ENCODE measurements at places on chromosomes 6 and 20.

DNA sequence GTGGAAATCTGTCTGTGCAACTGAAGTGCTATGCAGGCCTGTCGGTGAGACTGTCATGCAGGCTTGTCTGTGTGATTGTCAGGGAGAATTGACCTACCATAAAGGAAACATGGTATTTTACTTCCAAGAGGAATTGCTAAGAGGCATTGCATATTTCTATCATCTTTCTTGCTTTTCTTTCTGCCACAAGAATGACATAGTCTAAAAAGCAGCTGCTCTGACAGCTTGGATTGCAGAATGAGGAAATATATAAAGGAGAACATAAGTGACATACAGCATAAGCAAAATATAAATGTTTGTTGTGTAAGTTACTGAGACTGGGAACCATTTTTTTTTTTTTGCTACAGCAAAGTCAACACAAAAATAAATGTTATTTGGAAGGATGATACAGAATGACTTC lies 105.1 kb downstream of the MANEA start:
- DNase-seq = no peak

DNA sequence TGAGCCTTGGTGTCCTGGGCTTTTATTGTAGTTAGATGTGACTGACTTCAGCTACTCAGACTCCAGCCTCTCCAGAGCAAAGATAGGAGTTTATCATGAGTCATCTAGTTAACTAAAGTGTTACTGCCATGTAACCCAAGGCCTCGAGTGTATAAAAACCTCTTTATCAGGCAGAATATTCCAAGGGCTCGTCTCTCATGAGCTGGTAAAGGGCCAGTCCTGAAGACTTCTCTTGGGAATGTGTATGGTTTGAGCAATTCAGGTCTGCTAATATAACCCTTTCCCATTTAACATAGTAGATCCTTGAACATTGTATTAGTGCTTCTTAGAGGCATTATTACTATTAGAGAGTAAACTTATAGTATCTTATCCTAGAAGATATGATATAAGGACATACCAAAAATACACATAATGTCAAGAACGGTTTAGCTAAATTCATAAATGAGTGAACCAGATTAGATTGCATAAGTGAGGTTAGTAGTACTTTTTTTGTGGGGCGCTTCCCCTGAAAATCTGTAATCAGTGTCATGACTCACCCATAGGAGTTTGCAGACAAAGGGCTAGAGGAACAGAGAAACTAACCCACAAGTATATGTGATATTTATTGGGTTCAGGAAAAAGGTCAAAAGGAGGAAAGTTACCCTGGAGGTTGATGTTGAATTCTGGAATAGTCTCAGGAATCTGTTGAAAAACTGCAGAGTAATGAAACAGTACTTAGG lies 16.0 kb downstream of the DSE start:
- peak; percentile 4 for DNase-seq

DNA sequence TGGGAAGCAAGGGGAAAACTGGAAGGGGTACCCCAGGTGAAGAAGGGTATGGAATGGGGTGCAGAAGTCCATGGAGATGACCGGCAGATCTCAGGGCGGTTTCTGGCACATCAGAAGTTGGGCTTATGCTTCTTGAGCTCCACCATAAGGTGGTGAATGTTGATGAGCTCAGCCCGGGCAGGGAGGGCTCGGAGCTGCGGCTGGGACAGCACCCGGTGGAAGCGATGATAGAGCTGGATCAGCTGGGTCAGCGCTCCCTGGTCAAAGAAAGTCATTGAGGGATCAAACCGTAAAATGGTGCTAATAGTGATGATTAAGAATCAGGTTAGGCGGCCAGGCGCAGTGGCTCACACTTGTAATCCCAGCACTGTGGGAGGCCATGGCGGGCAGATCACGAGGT lies 20.9 kb downstream of the VPS52 start:
- no peak for DNase-seq

GRCh38 chr6:73491377-73491776 lies 29.5 kb downstream of the EEF1A1 start:
- no peak for DNase-seq

GRCh38 chr20:57638173-57638894 lies 18.1 kb upstream of the ZBP1 start:
- DNase-seq = no peak

DNA sequence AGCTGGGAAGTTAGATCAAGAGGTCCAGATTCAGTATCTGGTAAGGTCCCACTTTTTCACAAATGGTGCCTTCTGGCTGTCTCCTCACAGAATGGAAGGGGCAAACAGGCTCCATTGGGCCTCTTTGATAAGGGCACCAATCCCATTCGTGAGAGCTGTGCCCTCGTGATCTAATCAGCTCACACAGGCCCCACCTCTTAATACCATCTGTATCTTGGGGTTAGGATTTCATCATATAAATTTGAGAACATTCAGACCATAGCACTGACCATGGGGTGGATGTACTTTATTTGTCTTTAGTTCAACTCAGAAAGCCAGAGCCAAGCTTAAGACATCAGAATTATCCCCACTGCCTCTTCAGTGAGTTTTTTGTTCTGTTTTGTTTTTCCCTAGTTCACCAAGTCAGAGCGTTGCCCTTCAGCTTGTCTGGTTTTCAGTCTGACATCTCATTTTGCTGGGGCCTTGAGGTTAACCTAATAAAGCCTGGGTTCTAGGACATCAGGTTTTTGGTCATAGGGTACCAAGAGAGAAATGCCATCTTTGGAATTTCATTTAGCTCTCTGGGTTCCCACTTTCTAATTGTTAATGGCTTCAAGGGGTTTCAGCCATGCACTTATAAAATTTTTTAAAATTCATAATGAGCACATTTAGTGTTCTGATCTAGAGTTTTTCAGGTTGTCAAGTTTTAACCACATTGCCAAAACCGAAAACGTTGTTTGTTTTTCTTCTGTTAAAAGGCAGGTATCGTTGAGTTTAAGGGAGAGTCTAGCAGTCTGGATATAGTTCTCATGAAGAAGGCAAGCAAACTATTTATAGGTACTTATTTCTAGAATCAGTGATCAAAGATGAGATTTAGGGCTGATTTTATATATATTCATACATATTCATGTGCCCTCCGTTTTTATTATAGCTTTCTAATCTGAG lies 19.0 kb downstream of the SENP6 start:
- DNase-seq = no peak

GRCh38 chr6:9978480-9978879 lies 436.4 kb downstream of the TFAP2A start:
- DNase-seq = no peak

GRCh38 chr20:13325033-13325432 lies 104.0 kb downstream of the ISM1 start:
- peak; percentile 52 for DNase-seq

- no peak for DNase-seq
These were observed 18.3 kb upstream of the TRAM2 start for GRCh38 chr6:52595000-52595795.

DNA sequence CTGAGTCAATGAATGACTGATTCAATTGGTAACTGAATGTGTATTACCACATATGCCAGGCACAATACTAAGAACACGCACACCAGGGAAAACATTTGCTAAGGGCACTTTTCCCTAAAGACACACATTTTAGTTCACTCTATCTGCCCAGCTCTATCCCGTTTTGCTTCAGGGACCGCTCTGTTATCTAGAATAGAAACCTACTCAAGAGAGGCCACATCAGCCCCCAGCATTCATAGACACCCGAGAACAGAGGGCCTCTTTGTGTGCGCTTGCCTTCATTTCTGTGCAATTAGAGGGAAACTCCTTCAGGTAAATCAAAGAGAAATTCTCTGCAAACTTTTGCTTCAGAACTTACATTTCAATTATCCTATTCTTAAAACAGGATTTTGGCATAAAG lies 50.3 kb downstream of the DZANK1 start:
- DNase-seq = no peak

GRCh38 chr6:118317581-118318563 lies 230.2 kb upstream of the PLN start:
- DNase-seq = no peak

- DNase-seq = peak; percentile 48
These were observed 322.2 kb downstream of the PLCB1 start for GRCh38 chr20:8454137-8454712.

- no peak for DNase-seq
These were observed 67.5 kb upstream of the MBOAT1 start for GRCh38 chr6:20279608-20280287.

DNA sequence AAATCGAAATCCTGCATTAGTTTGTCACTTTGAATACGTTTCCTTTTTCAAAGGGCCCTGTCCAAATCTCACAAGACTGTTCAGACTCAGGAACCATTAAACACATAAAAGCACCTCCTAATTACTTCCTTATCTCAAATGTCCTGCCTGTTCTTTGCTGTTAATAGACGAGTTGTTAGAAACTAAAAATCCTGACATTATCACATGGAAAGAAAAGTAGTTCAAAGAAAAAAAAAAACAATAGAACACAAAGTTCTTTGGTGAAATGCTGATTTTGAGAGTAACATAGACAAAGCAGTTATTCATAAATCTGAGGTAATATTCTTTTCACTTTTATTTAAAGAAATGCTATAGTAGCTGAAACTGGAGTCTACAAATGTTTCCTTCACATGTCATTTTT lies 12.1 kb upstream of the TAB2 start:
- no peak for DNase-seq

DNA sequence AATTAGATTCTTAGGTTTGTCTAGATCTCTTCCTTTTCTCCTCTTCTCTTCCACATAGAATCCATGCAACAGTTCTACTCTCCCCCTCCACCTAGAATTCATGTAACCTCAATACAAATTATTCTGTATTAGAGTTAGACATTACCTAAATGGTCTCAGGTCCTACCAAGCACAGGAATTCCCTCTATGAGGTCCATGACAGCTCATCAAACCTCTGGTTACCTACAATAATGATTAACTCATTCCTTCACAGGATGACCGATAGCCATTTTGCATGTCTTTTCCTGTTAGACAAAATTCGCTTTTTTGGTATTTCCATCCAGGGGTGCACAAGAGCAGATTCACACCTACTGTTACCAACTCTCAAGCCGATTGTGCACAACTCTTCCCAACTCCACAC lies 27.4 kb upstream of the BMP2 start:
- DNase-seq = no peak

DNA sequence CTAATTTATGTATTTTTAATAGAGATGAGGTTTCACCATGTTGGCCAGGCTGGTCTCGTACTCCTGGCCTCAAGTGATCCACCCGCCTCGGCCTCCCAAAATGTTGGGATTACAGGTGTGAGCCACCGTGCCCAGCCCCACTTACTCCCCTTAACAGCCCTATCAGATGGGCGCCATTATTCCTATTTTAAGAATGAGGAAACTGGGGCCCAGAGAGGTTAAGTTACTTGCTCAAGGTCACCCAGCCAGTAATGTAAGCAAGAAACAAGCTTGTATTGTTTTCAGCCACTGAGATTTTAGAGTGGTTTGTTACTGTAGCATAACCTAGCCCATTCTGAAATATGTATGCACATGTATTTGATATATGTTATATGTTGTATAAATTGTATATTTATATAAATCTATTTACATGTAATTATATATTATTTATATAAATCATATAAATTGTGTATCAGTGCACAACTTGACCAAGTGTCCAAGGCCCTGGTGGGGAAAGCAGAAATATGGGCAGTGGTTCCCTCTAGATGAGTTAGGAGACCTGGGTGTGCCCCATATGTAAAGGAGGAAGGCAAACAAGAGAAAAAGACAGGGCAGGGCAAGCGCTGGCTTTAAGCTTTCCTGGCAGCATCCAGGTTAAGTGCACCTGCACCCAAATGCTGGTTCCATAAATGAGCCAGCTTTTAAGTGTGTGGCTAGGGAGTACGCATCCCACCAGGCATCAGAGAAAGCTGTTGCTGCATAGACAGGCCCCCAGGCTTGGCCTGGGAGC lies 1.2 kb upstream of the GUCA1A start:
- no peak for DNase-seq

GRCh38 chr6:84770521-84770920 lies 6.1 kb upstream of the TBX18 start:
- no peak for DNase-seq

DNA sequence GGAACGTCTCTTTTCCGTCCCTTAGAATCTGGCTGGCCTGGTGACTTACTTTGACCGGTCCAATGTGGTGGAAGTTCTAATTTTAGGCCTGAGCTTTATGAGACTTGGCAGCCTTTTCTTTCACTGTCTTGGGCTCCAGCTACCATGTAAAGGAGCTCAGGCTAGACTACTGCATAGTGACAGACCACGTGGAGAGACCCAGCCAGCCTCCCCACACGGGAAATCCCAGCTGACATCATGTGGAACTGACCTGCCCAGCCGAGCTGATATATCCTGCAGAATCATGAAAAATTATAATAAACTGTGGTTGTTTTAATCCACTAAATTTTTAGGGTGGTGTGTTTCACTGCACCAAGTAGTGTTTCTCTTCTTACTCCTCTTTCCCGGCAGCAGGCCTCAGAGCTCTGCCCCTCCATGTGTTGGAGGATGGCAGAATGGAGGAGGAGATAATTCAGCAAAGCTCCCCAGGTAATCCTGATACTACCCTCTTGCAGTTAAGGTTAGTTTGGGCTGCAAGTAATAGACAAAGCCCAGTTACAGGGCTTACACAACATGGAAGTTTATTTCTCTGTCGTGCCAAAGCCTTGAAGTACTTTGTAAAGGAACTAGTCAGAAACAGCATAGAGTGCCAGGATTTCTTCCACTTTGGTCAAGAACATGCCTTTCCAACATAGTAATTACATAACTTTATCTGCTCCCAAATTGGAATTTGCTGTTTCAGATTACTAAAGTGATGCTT lies 87.5 kb downstream of the SH3BGRL2 start:
- no peak for DNase-seq

DNA sequence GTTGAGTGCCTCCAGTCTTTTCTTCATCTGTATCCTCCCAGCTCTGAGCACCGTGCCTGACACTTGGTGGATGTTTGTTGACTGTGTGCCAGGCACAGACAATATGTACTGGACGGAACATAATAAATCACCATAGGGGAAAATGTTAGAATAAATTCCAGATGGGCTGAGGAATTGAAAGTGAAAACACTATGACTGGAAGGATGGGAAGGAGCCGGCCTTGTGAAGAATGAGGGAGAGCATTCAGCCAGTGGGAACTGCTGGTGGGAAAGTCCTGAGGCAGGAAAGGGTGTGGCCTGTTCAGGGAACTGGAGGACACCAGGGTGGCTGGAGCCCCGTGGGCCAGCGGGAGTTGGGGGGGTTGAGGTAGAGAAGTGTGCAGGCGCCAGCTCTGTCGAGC lies 75.4 kb downstream of the MTHFD1L start:
- DNase-seq = no peak

- no peak for DNase-seq
These were observed 164.2 kb upstream of the TCF21 start for GRCh38 chr6:133724726-133725125.

GRCh38 chr20:672963-673602 lies 2.5 kb downstream of the SCRT2 start:
- DNase-seq = peak; percentile 15

DNA sequence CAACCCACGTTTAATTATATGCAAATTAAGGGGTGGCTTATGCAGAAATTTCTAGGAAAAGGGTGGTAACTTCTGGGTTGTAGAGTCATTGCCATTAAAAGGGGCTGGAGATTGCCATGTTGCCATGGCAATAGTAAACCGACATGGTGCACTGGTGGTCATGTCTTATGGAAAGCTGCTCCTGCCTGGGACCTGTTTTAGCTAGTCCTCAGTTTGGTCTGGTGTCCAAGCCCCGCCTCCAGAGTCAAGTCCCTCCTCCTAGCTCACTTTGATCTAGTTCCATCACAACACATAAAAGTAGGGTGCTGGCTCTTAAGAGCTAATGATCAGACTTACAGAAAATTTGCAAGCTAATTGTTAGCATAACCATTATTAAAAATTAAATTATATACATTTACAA lies 5.3 kb downstream of the SLC22A2 start:
- DNase-seq = no peak

GRCh38 chr6:80437221-80437620 lies 330.8 kb downstream of the BCKDHB start:
- DNase-seq = no peak

All from activated CD8-positive, alpha-beta T cell treated with anti-CD3 and anti-CD28 coated beads for 36 hours (primary cell).